Epithelial cell of proximal tubule (primary cell): ENCODE measurements at places on chromosomes 1 and 21.

DNA sequence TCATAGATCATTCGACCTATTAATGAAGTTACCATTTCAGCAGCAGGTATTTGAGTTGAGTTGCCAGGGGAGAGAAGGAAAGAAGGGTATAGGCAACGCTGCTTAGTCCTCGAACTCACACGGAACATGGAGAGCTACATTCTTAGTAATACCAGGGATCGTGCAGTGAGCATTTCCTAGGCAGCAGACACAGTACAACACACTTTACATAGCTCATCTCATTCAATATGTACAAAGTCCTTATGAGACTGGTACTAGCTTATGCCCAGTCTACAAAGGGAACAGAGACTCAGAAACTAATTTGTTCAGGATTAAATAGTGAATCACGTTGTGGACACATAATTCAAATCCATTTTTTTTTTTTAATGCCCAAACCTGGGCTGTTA lies 25.6 kb downstream of the IRF2BP2 start:
- no peak for DNase-seq

- DNase-seq: no peak
These were observed 518.9 kb upstream of the NR5A2 start for GRCh38 chr1:199508653-199509052.

DNA sequence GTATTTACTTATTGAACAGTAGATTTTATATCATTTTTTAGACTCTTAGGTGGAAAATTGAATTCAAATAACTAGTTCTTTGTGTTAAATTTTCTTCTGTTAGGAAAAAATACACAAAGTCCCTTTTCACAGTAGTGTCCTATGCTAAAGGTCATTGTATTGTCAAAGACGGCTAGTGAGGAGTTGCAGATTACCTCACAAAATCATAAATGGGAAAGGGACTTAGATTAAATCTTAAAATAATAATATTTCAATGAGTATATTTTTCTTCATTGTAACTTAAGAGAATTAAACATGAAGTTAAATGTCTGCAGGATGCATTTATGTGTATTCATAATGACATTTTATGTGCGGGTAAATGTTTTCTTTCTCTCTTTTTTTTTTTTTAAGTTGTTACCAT lies 32.7 kb downstream of the LYPLAL1 start:
- DNase-seq: no peak

DNA sequence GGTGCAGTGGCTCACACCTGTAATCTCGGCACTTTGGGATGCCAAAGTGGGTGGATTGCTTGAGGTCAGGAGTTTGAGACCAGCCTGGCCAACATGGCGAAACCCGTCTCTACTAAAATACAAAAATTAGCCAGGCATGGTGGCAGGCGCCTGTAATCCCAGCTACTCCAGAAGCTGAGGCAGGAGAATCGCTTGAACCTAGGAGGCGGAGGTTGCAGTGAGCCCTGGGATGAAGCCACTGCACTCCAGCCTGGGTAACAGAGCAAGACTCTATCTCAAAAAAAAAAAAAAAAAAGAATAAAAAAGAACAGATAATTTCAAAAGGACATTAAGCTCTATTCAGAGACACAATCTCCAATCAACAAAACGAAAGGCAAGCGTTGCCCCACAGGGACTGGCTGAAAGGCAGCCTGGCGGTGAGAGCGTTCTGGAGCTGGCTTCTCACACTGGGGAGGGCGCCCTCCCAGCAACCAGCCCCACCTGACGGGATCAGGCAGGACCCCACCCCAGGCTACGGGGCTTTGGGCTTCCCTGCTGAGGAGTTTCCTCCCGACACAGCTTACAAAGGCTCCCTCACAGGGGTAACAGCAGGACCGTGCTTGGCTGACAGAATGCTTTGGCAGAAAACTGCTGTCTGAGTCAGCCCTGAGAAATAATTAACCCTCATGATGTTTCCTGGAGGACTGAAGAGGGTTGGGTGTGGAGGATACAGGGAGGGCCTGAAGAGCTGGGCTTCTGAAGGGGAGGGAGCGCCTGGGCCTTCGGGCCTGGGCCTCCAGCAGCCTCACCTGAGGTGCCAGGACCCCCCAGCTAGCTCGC lies 31.1 kb upstream of the SRP9 start:
- DNase-seq: peak; percentile 85
